Thyroid gland (tissue), 4 donors: ENCODE measurements at places on chromosomes 16 and 17.
A peak's percentile ranks its signal among the peaks of the same experiment; 100 is the strongest.

- H3K36me3 ChIP-seq = no peaks in the 10 kb centered on the region
- no peak for DNase-seq
- H3K27me3 ChIP-seq = no peaks in the 10 kb centered on the region
These were observed 2409.2 kb downstream of the TP53TG3F start for GRCh38 chr16:35868630-35869029.

DNA sequence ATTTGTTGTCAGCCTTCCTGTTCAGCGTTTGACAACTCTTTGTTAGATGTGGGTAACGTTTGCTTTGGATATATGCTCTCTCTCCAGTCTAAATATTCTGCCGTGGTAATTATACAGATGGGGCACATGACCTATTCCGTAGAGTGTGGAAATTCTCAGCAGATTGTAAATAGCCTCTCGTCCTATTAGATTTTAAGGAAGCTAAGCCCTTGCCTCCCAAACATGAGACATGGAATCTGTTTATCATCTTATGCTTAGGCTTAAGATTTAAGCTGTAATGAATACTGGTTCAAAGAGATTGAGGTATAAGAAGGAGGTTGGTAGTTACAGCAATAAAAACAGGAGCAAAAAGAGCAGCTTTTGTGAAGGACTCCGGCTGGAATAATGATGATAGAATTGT is 87.4 kb downstream of the RBFOX1 start:
- H3K27me3 ChIP-seq = no peaks in the 10 kb centered on the region
- no peak for DNase-seq
- no peak overlapping the region for H3K4me3 ChIP-seq
- no peaks in the 10 kb centered on the region for H3K36me3 ChIP-seq
- H3K4me1 ChIP-seq = no peaks in the 10 kb centered on the region

GRCh38 chr16:30567991-30568638 is 3.4 kb downstream of the ZNF688 start:
- H3K4me3 ChIP-seq = no peak overlapping the region
- DNase-seq = no peak
- H3K36me3 ChIP-seq = no peaks in the 10 kb centered on the region

DNA sequence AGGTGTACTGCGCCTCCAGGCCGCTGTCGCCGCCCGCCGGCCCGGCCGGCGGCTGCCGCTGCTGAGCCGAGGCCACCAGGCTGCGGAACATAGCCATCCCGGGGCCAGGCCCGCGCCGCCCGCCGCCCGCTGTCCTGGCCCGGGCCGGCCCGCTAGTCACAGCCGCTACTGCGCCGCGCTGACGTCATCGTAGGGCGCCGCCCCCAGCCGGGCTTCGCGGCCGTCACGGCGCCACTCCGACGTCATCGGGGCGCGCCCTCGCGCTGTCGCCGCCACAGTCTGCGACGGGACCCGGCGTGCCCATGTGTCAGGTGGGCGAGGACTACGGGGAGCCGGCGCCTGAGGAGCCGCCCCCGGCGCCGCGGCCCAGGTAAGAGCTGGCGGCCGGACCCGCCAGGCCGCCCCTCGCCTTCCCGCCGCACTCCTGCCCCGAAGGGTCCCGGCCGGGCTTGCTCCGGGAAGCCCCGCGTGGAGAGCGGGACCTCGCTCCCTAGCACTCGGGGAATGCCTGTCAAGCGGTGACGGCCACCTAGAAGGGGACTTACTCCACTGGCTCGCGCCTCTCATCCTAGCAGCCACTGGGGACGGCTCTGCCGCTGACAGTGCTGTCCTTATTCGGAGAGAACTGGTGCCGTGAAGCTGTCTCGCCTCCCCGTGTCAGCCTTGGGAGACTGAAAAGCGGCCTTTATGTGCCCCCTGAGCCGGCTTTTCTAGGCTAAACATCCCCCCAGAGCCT is at the start of the genes CTU2 and RNF166:
CTU2 (plus strand) TSS at position 275 of the 736 bp plus-strand sequence; CDS start at position 303, 28 bp downstream.
RNF166 (minus strand) TSS at position 180 of the 736 bp plus-strand sequence; CDS start at position 97, 83 bp downstream.
- no peaks in the 10 kb centered on the region for H3K27me3 ChIP-seq
- DNase-seq = peak; percentile 91
- peaks cover 43% of the 10 kb centered on the region for H3K4me1 ChIP-seq
- peak within 1 kb of the TSS; percentile 66 for H3K4me3 ChIP-seq
- H3K36me3 ChIP-seq = no peaks in the 10 kb centered on the region

DNA sequence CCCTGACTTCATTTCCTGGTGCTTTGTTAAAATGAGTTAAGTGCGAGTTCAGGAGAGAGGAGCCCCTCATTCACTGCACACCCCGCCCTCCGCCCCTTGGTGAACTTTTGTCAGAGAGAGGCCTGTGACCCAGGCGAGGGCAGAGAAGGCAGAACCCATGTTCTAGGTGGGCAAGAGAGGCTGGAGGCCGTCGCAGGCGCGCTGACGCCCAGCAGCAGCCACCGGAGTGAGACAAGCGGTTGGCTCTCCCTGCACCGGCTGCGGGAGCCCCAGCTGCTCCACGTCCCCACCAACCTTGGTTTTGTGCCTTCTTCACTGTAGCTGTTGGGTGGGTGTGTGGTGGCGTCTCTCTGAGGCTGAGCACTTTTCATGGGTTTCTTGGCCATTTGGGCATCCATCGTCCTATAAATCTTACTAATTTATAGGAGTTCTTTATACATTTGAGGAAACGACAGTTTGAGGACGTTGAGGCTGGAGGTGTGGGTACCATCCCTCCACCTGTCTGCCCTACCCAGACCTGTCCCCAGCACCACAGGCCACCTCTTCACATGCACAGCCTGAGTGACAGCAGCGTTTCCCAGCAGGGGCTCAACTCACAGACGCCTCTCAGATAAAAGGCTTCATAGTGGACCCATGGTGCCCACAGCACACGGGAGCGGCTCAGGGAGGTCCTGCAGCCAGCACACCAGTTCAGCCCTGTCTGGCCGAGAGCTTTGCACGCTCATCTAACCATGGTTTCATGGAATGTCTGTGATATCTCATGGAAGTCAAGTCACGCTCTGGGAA is 45.2 kb upstream of the CBFA2T3 start:
- H3K4me3 ChIP-seq = no peak overlapping the region
- H3K36me3 ChIP-seq = no peaks in the 10 kb centered on the region
- H3K4me1 ChIP-seq = no peaks in the 10 kb centered on the region
- DNase-seq = no peak
- no peaks in the 10 kb centered on the region for H3K27me3 ChIP-seq
- no peak overlapping the region for H3K27ac ChIP-seq

GRCh38 chr17:7440113-7440833 is 961 bp downstream of the FGF11 start:
- peak overlapping the region; percentile 69 for H3K27ac ChIP-seq
- peaks cover 35% of the 10 kb centered on the region for H3K4me1 ChIP-seq
- H3K4me3 ChIP-seq = peak overlapping the region; percentile 42
- peak; percentile 95 for DNase-seq

- H3K4me3 ChIP-seq = no peak overlapping the region
- H3K27me3 ChIP-seq = no peaks in the 10 kb centered on the region
- H3K36me3 ChIP-seq = no peaks in the 10 kb centered on the region
- H3K4me1 ChIP-seq = peaks cover 44% of the 10 kb centered on the region
These were observed 147.6 kb downstream of the SOCS1 start for GRCh38 chr16:11108466-11108805.

DNA sequence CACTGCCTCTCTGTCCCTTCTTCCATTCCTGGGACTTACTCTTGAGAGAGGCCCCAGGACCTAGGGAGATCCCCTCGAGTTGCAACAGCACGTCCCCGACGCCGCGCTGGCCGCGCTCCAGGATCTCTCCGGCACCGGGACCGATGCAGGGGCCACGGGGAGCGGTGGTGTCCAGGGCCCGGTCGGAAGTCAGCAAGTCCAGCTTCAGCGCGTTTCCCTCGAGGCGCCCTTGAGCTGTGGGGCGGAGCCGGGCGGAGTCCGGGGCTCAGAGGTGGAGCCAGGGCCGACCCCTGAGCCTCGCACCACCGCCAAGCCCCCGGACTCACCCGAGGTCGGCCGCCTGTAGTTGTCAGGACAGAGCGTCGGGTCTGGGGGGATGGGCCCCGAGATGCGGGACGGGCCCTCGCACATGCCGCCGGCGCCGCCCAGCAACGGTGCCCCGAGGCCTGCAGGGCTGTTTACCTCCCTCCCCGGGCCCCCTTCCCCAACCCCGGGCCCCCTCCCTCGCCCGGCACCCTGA is 458 bp downstream of the ENKD1 start:
- DNase-seq = peak; percentile 46
- H3K36me3 ChIP-seq = no peaks in the 10 kb centered on the region
- no peaks in the 10 kb centered on the region for H3K27me3 ChIP-seq
- H3K27ac ChIP-seq = peak overlapping the region; percentile 76
- H3K4me1 ChIP-seq = peaks cover 21% of the 10 kb centered on the region
